ENCODE measurements at places on chromosomes 3 and 15.

GRCh38 chr15:31173790-31174450 is 72.4 kb upstream of the TRPM1 start:
- DNase-seq = no peak

GRCh38 chr3:5840056-5840455 is 652.5 kb downstream of the EDEM1 start:
- peak; percentile 22 for DNase-seq

- DNase-seq = no peak
These were observed 39.6 kb downstream of the ALCAM start for GRCh38 chr3:105406268-105406667.

DNA sequence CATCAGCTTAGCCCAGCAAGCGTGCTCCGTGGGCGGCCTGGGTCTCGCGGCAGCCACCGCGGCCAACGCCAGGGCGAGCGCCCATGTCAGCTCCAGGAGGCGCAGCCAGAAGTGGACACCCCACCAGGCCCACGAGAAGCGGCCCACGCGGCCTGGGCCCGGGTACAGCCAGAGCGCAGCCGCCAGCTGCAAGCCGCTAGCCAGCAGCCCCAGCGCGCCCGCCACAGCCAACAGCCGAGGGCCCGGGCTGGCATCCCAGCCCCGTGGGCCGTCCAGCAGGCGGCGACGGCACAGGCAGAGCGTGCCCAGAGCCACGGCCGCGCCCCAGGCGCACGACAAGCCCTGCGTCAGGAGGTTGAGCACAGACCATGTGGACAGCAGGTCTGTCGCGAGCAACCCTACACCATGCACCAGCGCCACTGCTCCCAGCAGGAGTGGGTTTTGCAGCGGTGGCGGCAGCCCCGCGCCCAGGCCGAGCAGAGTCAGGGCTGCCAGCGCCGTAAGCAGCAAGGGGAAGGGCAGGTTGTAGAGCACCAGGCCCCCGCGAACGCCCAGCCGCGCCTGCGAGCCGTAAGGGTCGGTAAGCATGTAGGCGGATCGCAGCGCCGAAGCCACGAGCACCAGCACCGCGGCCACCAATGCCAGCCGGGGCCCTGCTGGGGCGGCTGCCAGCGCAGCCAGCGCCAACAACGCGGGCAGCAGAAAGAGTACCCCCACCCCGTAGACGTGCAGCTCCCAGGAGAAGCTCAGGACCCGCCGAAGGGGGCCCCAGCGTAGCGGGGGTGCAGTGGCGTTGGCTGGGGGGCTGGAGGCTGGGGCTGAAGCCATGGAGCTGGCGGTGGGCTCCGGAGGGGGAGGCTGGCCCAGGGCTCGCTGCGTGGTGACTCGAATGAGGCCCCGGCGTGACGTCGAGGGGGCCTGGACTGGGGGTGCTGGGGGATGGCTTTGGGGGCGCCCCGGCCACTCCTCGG is 4.9 kb downstream of the PRRT3 start:
- DNase-seq = peak; percentile 87

DNA sequence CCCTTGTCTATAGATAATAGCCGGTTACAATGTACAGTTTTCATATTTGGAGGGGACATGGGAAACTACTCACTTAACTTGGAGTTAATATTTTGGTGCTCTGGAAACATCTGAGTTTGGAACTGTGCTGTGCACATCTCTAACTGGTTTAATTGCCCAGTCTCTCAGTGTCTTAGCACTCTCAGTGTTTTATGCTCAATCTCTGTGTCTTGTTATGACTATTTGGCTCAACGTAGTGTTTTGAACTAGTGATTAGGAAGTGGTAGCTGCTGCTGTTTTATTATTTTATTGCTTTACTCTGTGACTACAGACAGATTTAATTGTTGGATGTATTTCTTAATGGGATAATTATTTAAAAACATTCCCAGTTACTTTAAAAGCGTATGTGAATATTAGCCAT is 17.0 kb downstream of the FNDC3B start:
- DNase-seq = no peak

GRCh38 chr3:139870000-139870675 is 64.8 kb upstream of the CLSTN2 start:
- DNase-seq = no peak

GRCh38 chr3:113136071-113136470 is 75.3 kb upstream of the BOC start:
- DNase-seq = peak; percentile 22

Measured in retina (tissue), 1 donor.